ENCODE measurements at places on chromosomes 16 and 17.
A peak's percentile ranks its signal among the peaks of the same experiment; 100 is the strongest.

DNA sequence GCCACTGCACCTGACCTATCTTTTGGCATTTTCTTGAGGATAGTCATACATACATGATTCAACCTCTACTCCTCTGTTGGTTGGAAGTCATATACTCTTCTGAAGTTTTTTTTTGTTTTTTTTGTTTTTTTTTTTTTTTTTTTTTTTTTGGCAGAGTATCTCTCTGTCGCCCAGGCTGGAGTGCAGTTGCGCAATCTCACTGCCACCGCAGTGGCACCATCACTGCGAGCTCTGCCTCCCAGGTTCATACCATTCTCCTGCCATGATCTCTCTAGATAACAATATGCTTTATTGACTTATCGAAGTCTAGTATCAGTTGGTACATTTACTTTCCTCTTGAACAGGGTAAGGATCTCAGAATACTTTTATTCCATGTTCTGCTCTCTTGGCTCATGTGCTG, 224.2 kb upstream of the WSCD1 start:
- DNase-seq, result no peak

DNA sequence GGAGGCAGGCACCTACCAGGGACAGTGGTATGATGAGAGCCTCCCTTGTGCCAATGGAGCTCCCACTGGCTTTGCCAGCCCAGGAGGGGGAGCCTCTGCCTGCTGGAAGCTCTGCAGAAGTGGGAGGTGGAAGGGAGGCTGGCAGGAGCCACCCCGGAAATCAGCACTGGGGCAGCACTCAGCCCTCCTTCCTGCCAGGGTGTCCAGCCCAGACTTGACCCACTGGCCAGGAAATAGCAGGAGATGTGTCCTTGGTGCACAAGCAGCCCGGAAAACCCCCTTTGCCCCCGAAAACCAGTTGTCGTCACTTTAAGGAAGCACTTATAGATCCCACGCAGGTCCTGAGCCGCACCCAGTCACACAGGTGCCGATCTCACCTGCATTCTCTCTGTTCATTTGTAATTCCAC, 49.3 kb upstream of the CACNG4 start:
- DNase-seq, result peak; percentile 12

- no peak for DNase-seq
Observed at GRCh38 chr16:19184823-19185509, 16.9 kb downstream of the SYT17 start.

- no peak for DNase-seq
Observed at GRCh38 chr16:287981-288920, 5.3 kb downstream of the PDIA2 start.

DNA sequence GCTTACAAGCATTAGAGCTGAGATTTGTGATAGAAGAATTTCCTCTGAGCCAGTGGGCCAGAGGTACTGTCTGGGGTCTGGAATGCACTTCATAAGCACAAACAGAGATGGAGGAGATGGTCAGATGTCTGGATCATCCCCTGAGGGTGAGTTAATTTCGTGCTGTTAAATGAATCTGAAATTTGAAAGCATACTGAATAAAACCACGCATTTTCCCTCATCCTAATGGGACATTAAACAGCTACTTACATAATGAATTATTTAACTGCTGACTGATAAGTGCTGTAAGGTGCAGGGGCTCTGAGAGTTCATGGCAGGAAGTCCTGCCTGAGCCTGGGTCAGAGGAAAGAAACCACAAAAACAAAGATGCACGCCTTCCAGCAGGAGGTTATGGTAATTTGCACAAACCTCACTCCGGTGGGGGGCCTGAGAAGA, 136.3 kb upstream of the XYLT1 start:
- DNase-seq, result no peak

DNA sequence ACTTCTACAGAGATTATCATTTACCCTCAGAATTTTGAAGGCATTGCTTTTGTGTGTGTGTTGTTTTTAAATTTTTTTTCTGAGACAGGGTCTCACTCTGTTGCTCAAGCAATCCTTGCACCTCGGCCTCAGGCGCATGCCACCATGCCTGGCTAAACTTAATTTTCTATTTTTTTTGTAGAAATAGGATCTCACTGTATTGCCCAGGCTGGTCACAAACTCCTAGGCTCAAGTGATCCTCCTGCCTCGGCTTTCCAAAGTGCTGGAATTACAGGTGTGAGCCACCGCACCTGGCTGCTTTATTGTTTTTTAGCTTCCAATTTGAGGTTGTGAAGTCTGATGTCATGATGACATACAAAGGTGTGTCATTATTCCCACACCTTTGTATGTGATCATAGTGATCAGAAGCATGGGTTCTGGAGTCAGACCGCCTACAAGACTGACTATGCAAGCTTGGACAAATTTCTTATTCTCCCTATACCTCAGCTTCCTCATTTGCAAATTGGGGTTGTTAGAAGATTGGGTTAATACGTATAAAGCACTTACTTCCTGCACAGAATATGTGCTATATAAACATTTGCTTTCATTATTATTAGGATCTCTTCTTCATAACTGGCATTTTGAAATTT, 5.8 kb downstream of the SEPHS2 start:
- DNase-seq, result no peak

All from kidney glomerular epithelial cell (primary cell).